ENCODE measurements at places on chromosomes 1 and 21.

- no peak for DNase-seq
Measured at GRCh38 chr1:215394084-215394991, 172.8 kb upstream of the KCTD3 start.

GRCh38 chr1:107535091-107535490 lies 394.3 kb downstream of the NTNG1 start:
- DNase-seq: no peak

- DNase-seq: no peak
Measured at GRCh38 chr1:221122501-221122900, 243.3 kb downstream of the HLX start.

- DNase-seq: no peak
Measured at GRCh38 chr1:115135681-115136080, 46.4 kb upstream of the TSPAN2 start.

GRCh38 chr1:26155370-26156284 lies 3.3 kb upstream of the FAM110D start:
- no peak for DNase-seq

DNA sequence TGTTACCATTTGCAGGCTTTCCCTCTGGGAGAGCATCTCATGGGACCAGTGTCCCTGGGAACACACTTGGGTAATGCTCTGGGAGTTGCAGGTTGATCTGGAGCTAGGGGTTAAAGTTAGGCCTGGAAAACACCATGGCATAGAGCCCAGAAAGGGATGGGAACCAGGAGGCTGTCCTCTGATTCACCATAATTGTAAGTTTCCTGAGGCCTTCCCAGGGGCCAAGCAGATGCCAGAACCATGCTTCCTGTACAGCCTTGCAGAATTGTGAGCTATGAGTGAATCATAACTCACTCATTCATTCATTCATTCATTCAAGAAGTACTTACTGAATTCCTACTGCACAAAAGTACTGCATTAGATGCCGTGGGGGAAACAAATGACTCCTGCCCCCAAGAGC lies 50.0 kb downstream of the LACTBL1 start:
- DNase-seq: no peak

GRCh38 chr21:36320421-36321324 lies 676 bp downstream of the MORC3 start:
- DNase-seq: no peak

GRCh38 chr21:33265664-33266049 lies 510 bp upstream of the IL10RB start:
- DNase-seq: no peak

GRCh38 chr1:213286235-213286634 lies 235.2 kb downstream of the RPS6KC1 start:
- no peak for DNase-seq

- DNase-seq: no peak
Measured at GRCh38 chr1:241309651-241310050, 47.4 kb downstream of the RGS7 start.

DNA sequence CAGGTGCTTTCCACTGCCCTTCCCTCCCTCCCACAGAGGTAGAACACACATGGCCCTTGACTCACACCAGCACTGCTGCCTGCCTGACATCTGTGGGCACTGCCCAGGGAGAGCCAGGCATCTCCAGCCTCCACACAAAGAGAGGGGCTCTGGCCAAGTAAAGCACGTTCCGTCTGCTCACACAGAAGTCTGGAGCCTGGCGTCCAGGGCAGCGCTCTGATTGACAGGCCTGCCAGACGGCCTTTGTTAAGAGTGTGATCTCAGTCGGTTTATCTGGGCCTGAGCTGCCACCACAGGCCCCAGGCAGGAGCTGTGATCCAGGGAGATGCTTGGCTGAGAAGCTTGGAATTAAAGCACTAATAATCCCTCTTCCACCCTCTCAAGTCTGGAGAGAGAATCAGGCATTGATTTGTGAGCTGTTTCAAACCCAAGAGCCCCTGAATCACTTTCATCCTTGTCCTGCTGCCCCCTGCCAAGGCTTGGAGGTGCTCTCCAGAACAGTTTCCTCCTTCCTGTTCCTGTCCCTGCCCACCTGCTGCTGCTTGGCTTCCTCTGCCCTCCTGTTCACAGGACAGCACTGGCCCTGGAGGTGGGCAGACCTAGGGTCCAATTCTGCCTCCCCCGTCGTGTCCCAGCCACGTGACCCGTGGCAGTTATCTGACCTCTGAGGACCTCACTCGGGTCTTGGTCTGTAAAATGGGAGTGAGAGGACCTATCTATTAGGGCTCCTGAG lies 3.7 kb downstream of the DMRTB1 start:
- no peak for DNase-seq

DNA sequence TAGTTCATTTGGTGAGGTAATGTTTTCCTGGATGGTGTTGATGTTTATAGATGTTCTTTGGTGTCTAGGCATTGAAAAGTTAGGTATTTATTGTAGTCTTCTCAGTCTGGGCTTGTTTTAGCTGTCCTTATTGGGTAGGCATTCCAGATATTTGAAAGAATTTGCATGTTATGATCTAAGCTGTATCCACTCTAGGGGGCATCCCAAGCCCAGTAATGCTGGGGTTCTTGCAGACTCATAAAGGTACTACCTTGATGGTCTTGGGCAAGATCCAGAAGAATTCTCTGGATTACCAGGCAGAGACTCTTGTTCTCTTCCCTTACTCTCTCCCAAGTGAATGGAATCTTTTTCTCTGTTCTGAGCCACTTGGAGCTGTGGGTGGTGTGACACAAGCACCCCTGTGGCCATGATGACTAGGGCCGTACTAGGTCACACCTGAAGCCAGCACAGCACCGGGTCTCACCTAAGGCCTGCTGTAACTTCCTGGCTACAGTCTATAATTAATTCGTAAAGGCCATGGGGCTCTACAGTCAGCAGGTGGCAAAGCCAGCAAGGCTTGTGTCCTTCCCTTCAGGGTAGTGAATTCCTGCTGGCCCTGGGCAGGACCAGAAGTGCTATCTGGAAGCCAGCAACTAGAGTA lies 74.8 kb upstream of the PDE4B start:
- no peak for DNase-seq

DNA sequence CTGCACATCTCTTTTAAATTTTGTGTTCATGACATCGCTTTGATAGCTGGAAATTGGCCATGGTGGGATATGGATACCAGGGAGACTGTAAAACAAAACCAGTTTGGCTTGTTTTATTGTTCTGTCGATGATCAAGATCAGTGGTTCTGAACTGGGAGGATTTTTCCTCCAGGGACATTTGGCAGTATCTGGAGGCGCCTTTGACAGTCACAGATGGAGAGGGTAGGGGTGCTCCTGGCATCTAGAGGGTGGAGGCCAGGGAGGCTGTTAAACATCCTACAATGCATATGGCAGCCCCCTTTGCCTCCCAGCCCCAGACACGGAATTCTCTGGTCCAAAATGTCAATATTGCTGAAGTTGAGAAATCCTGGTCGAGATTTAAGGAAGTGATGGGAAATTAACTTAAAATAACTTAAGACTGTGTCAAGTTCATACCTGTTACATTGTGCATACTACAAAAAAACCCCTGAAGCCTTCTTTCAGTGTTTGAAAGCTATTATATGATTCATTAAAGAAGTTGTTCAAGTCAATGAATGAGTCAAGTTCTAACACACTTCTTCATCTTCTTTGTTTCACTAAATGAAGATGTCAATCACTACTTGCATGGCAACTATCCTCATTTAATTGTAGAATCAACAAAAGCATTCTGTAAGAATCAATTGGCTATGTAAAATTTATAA lies 150.9 kb downstream of the KCNJ6 start:
- no peak for DNase-seq

- no peak for DNase-seq
Measured at GRCh38 chr21:18248171-18248570, 3.5 kb downstream of the CHODL start.

GRCh38 chr1:229897501-229897900 lies 169.5 kb upstream of the GALNT2 start:
- DNase-seq: no peak

DNA sequence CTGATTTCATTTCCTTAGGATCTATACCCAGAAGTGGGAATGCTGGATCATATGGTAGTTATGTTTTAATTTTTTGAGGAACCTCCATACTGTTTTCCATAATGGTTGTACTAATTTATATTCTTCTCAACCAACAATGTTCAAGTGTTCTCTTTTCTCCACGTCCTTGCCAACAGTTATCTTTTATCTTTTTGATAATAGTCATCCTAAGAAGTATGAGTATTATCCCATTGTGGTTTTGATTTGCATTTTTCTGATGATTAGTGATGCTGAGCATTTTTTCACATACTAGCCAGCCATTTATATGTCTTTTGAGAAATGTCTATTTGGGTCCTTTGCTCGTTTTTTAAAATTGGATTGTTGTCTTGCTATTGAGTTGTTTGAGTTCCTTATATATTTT lies 38.5 kb downstream of the ABCD3 start:
- DNase-seq: no peak

DNA sequence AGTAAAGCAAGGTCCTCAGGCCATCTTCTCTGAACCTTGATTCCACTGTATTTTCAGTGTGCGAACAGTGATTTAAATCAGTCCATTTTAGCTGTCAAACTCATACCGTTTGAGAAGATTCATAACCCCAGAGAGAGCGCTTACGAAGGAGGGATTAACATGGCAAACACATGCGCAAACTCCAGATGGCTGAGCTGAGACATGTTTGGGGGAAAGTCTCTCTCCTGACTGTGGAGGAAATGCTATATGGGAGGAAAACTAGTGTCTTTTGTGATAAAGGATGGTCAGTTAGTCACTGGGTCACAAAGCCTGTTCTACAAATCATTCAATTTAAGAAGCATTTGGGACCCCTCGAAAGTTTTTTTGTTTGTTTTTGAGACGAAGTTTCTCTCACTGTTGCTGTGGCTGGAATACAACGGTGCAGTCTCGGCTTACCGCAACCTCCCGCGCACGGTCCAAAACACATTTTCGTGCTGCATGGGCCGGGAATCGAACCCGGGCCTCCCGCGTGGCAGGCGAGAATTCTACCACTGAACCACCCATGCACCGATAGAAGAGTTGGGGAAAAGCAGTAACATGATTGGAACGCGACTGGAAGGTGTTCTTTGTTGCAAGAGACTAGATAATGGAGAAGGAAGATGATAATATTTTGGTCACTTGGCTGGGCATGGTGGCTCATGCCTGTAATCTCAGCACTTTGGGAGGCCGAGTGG lies 58.4 kb upstream of the CXADR start:
- no peak for DNase-seq

DNA sequence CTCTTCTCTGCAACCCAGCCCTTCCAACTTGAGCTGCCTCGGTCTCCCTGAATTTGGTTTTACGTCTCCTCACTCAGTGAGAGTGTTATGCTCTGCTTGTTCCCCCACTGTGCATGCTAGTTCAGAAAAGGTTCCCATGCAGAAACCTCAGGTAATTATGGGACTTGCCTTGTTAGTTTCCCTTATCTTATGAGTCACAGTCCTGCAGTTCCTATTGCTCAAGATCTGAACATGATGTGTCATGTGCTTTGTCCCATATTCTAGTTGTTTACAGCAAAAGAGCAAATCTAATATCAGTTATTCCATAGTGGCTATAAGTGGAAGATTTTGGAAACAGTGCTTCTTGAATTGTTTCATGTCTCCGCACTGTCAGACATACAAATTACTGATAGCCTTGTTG lies 74.4 kb downstream of the DUSP10 start:
- no peak for DNase-seq

GRCh38 chr1:19859876-19860275 lies 22.3 kb upstream of the OTUD3 start:
- DNase-seq: no peak

- DNase-seq: no peak
Measured at GRCh38 chr1:10528066-10529014, 53.6 kb downstream of the PEX14 start.

DNA sequence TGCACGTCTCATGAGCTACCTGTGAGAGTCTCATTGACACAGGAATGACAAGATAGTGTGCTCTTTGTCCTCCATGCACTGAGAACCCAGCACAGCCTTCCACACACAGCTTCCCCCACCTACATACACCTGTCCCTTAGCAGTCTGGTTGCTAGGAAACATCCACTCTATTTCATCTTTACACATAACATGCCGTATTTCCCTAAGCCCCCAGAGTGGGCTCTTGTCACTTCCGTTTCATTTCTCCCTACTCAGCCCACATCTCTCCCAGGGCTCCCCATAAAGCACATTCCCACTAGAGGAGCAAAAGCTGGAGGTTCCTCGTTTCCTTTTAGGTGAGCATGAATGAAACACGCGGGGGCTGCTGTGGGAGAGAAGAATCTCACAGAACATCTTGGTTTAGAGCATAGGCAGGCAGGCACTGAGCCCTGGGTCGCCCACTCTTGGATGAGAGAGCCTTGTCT lies 137.1 kb downstream of the ETS2 start:
- DNase-seq: no peak

DNA sequence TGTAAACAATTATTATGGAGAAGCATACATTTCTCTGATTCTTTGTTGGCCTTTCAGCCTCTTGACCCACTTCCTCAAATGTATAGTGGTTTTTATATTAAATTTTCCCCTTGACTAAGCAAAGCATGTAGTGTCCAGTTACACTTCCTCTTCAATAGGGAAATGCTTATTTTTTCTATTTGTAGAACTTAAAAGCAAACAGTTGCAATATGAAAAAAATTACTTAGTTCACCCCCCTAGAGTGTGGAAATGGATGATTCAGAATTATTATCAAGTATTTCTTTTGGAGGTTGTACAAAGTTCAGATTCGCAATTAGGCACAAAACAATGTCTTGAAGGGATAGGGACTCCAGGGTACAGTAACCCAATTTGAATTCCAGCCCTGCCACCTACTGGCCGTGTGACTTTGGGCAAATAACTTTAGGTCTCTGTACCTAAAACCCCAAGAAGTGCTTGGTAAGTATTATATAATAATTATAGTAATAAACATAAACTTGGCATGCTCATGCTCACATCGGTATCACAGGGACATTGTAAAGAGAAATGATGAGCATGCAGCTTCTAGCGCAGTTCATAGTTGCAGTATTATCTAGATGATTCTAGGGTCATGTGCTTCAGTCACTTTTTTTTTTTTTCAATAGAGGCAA lies 28.6 kb upstream of the IFNGR2 start:
- DNase-seq: no peak

- DNase-seq: no peak
Measured at GRCh38 chr1:153607381-153607780, 5.6 kb downstream of the S100A16 start.

- DNase-seq: no peak
Measured at GRCh38 chr1:56586502-56586901, 7.1 kb upstream of the PLPP3 start.

DNA sequence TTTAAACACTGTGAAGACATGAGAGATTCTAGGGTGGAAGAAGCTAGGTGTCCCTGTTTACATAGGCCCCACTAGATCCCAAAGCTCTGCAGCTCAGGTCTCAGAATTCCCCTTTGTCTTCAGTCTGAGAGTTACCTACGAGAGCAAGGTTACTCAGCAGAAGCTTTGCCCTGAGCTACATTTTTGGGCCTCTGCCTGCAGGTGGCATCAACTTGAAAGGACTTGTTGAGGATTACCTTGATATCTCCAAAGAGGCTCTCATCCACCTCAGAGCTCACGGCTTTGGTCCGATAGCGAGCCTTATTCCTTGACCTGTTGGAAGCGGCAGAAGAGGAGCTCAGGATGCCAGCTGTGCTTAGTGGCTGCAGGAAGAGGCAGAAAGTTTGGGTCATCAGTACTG lies 7.0 kb downstream of the CFAP45 start:
- no peak for DNase-seq

Data from stimulated activated CD4-positive, alpha-beta T cell treated with anti-CD3 and anti-CD28 coated beads, Interleukin-1b, Interleukin-23, amount 100 ng/mL, for 1 hour (primary cell).